Bone marrow (tissue), 2 donors: ENCODE measurements at places on chromosomes 1 and 21.

DNA sequence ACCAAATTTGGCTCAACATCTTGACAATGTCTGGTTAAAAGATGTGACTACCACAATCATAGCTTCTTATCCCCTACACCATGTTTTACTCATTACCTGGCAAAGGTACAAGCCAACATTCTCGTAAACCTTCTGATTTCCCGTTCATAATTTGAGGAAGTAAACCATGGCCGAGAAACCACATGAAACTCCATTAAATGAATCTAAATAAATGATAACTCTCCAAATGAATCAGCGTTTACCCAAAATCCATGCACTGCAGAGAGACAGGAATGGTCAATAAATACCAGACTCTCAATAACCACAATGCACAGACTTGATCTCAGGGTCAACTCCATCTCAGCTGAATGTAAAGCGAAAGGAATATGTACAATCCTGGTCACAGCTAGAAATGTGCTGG is 125.2 kb downstream of the TYW3 start:
- DNase-seq, result no peak

DNA sequence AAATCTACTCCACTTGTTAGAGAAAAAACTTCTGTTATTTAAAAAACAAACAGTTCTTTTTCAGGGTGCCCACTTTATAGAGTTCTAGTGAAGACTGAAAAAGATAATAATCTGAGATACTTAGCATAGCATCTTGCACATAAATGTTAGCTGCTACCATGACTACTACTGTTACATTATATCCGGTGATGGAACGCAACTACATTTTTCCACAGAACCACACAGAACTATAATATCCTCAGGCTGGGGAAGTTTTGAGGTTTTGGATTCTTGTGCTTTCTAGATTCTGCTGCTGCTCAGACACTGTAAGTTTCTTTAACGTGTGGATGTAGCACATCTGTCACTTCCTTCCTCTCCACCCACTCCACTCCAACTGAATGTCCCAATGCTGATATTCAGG is 110.3 kb downstream of the PTPN14 start:
- DNase-seq, result no peak

GRCh38 chr1:38929476-38929875 is 12.2 kb downstream of the RHBDL2 start:
- DNase-seq, result no peak

- no peak for DNase-seq
Observed at GRCh38 chr1:224348137-224348536, 8.5 kb upstream of the CNIH4 start.

DNA sequence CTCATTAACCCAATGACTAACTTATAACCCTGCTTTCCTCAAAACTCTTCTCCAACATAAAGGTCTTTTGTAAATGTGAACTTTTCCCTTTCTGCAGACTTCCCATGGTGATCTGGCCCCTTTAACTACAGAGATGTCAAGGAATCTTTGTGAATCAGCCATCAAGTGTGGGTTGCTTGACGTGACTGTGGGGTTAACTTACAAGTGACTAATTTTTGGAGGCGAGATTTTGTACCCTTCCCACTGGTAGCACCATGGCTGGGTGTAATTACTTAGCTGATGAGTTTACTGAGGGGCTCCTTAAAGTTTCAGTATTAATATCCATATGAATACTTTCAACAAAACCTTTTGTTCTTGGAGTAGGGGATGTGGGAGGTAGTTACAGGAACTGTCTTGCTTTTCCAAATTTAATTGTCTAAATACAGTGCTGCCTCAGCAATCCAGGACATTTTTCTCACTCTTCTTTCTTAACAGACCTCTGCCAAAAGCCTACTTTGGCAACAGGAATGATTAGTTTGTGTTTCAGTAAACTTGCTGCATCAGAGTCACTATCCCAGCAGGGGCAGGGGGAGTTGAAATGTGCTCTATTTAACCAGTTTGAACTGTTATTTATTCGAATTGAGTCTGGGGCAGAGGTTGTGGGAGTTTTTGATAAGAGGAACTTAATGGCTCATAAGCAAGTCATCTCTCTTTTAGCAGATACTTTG is 217.3 kb upstream of the FGGY start:
- DNase-seq, result no peak

- DNase-seq, result no peak
Observed at GRCh38 chr1:105254906-105255305, 1505.2 kb downstream of the AMY1C start.

- DNase-seq, result no peak
Observed at GRCh38 chr1:30285501-30285932, 437.9 kb downstream of the MATN1 start.

GRCh38 chr1:202143768-202144401 is 652 bp downstream of the ARL8A start:
- DNase-seq, result peak; percentile 49

- DNase-seq, result no peak
Observed at GRCh38 chr1:74780594-74780993, 47.6 kb downstream of the TYW3 start.

GRCh38 chr21:43771199-43771675 is 4.9 kb downstream of the CSTB start:
- no peak for DNase-seq

DNA sequence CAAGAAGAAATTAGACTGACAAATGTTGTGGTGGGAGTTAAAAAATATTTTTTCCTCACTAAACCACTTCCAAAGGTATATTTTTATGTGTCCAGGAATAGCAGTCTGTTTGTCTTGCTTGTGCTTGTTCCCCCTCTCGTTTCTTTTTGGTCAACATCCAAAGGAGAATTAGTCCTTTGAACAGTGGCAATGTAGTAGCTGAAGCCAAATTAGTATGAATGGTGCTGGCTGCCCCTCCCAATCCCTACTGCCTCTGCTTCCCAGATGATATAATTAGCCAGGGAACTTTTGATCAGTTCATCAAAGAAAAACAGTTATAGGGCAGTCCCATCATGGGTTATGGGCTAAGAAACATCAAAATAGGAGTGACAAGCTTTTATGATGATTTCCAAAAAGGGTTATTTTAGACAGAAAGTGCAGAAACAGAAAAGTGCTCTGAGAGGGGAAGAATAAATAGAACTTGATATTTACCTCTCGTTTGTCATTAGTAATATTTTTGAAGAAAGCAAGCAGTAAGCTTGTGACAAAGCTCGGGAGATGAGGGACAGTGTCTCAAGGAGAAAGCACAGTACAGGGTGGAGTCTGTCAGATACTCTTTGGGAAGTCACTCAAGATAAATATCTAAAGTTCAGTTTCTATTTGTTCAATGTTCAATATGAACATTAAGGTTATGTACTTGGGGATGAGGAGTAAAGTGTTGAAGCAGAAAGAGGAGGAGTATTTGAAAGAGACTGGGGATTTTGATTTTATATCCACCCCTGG is 239.1 kb downstream of the HLX start:
- DNase-seq, result no peak

DNA sequence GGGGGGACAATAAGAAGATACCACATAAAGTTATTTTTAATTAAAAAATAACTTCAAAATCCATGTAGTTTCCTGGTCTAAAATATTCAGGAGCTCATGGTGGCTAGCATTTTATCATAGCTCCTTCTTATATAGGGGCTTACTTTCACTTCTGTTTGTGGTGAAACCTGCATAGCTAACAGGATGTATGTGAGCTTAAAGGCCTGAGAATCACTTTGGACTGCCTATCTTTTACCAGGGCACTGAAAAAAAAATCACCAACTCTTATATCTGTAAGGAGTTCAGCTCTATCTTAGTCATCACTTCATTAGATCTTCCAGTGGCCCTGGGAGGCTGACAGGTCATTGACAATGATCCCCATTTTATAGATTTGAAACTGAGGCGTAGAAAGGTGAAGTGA is 21.3 kb downstream of the UROD start:
- DNase-seq, result no peak

- no peak for DNase-seq
Observed at GRCh38 chr1:235986869-235987268, 78.0 kb downstream of the NID1 start.

- no peak for DNase-seq
Observed at GRCh38 chr1:72253132-72253531, 29.2 kb downstream of the NEGR1 start.

DNA sequence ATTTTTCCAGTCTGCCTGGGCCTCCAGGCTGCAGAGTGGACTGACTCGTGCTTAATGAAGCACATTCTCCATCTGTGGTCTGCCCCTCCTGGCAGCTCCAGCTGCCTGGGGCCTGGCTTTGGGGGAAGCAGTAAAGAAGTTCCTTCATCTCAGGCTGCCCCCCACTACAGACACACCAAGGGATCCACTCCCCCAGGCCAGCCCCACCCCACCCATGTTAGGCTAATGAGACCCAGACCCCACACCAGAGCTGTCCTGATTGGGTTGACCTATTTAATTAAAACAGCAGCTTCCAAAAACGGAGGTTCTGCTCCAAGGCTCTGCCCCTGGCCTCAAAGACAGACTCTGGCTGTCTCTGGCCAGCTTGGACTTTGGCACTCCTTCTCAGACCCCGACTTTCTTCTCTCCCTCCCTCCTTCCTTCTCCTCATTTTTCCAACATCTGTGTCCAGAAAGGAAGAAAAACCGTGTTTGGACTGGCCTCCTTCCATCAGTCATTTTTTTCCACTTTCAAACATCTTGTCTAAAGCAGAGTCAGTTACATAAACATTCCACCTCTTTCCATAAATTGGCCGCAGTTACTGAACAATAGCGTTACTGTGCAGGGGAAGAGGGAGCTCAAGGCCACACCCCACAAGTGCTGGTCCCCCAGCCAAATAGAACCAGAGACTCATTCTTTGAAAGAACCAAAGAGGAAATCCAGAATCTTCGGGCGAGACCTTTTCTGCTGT is 29.7 kb downstream of the SERTAD4 start:
- no peak for DNase-seq

DNA sequence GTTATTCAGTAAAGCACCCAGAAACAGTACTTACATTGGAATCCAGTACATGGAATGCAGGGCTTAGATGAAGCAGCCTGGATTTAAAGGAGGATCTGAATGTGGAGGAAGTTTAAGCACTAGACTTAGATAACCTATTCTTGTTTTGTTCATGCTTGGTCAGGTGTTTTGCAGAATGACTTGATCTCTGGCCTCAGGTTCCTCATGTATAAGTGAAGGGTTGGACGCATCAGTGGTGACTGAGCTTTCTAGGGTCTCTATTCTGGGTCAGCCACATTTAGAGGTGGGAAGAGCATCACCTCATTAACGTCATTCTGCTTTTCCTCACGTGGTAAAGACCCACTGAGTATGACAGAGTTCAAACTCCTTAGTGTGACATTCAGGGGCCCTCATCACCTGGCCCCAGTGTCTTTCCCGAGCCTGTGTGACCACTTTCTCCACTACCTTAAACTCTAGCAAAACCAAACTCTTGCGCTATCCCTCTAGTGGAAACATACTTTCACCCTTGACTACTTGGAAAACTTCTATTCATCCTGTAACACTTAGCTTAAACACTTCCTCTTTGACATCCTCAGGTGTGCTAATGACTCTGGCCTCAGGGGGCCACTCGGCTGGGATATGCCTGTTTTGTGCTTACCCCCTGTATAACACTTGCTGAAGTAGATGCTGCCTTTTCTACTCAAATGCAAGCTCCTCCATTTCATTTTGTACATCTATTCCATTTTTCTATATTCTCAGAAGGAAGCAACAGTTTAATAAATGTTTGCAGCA is 871 bp upstream of the ERICH3 start:
- DNase-seq, result no peak

- no peak for DNase-seq
Observed at GRCh38 chr1:230495076-230495475, 68.9 kb upstream of the PGBD5 start.

GRCh38 chr1:44208226-44208625 is 5.0 kb upstream of the DMAP1 start:
- no peak for DNase-seq

- no peak for DNase-seq
Observed at GRCh38 chr1:119779869-119780356, 11.2 kb upstream of the HMGCS2 start.

DNA sequence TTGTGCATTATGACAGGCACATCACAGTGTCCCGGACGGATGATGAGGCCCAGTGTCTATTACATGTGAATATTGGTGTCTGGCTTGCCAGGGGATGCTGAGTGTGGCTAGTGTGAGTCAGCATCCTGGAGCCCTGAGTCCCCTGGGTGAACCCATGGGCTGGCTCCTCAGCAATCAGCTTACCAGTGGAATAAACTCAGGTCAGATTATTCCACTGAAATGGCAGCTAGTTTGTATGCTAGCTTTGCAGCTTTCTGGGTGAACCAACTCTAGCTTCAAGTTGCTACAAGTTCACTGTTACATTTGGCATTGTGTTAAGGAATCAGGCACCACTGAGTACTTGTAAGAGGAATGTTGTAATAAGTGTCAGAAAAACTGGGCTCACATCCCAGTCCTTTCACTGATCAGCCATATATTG is 23.9 kb upstream of the RPTN start:
- DNase-seq, result no peak

DNA sequence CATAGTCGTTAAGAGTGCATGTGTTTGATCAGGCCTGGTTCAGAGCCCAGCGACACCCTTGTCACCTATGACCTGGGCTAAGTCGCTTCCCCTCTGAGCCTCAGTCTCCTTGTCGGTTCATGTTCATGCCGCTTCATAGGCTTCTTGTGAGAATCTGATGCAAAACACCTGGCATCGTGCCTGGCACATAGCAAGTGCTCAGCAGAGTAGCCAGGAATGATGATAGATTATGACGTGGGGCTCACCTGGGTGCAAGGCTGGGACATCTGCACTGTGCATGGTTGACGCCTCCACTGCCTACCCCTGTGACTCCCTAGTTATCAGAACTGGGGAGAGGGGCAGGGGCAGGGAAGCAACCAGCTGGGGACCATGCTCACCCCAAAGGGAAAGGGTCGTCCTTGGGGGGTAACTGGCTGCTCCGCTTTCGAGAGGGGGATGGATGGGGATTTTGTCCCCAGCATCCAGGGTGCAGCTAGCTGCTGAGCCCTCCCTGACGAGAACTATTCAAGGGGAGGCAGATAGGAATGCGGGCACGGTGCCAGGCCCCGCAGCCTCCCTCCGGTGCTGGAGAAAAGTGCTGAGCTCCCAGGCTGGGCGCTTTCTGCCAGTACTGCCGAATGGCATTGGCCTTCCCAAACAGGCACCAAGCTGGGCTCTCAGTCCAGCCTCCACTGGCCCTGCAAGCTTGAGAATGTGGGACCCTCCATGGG is 9.3 kb downstream of the EFHD2 start:
- DNase-seq, result no peak

DNA sequence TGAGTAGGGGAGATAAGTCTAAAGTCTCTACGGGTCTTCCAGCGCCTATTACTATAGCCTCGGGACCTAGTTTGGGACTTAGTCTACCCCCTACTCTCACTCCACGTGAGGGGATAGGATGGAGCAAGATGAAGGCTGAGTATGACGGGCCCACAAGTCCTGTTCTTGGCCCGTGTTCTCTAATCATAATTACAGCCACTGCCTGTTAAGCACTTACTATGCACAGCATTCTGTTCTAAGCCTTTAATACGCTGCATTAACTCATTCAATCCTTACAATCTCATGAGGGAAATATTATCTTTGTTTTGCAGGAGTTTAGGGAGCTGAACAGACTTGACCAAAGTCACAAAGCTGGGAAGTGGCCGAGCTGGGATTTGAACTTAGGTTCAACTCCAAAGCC is 23.9 kb upstream of the EPB41 start:
- DNase-seq, result no peak

DNA sequence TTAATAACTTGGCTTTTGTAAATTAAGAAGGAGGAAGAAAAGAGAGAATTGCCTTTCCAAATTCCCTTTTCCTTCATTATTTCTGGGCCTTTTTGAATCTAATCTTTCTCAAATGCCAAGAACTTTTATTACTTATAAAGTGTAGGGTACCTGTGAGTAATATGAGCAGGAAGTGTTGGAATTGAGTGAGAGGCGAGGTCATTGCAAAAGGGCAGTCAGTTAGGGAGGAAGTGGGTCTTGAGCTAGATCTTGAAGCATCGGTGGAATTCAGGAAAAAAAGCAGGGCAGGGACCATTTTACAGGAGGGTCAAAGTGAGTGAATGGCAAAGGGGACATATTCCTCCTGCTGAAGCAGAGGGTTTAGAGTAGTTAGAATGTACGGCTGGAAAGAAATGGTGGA is 23.4 kb downstream of the DDI2 start:
- no peak for DNase-seq
